ENCODE measurements at places on chromosomes 3 and 15.

GRCh38 chr15:74723754-74724334 lies 1.5 kb downstream of the CYP1A1 start:
- no peak for DNase-seq

DNA sequence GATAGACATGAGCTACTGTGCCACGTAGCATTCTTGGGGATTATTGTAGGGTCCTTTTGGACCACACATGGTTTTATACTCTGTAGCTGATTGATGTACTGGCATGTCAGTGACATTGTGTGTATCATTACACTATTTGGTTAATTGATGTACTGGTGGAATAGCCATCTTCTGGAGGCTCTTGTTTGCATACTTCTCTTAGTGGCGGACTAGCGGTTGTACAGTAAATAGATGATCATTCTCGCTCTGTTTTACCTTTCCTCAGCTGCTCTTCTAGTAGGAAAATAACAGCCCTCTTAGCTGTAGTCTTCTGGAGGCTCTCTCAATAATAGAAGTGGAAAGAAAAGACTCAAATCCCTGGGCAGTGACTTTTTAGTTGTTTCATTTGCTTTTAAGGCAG lies 24.8 kb downstream of the IGF1R start:
- no peak for DNase-seq

DNA sequence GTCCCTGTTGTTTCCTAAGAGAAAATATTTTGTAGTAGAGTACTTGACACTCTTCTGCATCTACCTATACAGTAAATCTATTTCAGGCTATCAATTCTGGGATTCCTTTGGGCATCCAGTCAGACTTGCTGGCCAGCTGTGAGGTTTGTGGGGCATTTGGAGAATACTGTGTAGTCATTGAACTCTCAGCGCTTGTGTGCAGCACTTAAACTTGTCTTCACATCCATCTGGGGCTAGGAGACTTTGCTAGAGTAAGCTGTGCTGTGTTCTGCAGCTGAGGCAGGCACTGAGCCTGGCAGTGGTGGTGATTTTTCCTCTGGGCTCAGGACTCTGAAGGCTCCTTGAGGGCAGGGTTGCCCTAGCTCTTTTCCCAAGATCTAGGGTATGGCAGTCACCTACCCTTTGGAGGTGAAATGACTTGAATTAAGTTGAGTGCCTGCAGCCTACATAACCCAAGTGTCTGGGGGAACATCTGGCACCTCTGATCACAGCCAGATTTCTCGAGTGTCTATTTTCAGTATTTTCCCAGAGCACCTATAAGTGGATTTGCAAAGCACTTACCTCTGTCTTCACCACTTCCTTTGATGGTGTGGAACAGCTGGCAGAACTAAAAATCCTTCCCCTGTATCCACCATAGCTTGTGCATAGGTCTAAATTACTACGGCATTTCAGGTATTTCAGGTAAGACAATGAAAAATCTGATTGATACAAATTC lies 19.3 kb downstream of the CLSTN2 start:
- no peak for DNase-seq

DNA sequence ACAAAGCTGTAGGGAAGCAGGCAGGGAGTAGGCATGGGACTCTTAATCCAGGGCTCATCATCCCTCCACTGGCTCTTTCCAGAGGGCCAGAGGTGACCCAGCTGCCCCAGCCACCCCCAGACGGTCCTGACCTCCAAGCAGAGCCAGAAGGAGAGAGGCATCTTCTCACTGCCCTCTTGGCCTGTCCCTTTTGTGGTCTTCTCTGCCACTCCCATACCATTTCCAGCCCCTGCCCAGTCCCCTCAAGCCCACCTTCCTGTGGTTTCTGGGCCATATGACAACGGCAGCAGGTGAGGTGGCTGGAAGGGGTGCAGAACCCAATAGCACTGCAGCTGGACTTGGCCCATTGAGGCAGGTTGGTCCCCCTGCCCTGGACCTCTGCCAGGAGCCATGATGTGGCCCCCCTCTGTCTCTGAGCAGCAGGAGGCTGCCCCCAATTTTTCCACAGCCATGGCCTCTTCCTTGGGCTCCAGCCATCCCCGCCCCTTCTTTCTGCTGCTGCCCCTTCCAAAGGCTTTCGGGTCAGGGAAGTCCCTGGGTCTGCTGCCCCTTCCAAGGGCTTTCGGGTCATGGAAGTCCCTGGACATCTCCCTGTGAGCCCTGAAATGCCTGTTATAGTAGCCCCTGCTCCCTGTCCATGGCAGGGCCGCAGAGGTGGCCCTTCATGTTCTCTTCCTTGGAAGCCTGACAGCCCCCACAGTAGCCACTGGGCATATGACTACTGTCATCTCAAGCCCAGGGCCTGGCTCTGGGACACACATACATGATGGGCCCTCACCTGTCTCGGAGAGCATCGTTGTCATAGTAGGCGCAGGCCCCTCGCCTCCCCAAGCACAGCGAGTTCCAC lies 39.5 kb upstream of the RAB6B start:
- DNase-seq = no peak

DNA sequence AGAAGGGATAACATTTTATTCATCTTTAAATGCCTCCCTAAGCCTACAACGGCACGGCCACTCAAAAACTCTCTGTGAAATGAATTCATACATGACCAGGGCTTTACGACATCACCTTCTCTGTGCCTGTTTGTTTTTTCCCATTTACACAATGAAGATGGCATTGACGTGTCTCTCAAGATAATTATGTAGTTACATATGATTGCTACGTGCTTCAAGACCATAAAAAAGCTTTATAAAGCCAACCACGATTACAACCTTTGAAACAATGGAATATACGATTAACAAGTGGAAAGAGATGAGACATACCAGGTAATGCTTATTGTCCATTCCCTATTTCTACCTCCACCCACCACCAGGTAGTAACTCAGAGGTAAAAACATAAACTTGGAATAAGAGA lies 168.4 kb downstream of the P3H2 start:
- DNase-seq = no peak

DNA sequence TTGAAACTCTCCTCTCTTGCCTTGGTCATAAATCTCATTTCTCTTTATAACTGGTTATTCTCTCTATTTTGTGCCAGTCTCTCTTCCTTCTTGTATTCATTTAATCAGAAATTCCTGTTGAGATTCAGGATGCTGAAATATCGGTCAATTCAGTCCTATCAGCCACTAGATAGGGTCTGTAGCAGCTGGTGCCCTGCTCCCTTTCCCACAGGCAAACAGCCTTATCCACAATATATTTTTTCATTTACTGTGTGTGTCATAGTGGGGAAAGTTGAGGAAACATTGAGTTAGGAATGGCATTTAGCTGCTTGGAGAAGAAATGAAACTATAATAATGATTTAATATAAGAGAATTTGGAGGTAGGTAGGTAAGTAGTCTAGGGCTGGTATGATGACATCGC lies 146.3 kb downstream of the RBPMS2 start:
- no peak for DNase-seq

DNA sequence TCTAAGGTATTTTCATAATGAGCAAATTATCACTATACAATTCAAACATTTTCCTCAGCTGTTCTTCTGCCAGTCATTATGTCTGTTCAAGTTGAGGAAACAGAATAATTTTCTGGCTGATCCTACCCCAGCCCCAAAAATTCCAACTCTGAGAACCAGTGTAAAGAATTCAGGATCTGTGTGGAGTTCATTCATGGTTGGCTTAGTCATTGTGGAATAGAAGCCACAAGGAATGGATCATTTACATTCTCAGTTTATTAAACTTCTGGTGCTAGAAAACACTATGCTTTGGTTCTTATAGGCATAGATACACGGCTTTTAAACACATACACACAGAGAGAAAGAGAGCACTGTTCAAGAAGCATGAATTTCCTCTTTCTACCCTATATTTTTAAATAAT lies 134.6 kb downstream of the CMSS1 start:
- DNase-seq = no peak

- DNase-seq = no peak
These were observed 4.1 kb upstream of the ICE2 start for GRCh38 chr15:60483042-60483441.

DNA sequence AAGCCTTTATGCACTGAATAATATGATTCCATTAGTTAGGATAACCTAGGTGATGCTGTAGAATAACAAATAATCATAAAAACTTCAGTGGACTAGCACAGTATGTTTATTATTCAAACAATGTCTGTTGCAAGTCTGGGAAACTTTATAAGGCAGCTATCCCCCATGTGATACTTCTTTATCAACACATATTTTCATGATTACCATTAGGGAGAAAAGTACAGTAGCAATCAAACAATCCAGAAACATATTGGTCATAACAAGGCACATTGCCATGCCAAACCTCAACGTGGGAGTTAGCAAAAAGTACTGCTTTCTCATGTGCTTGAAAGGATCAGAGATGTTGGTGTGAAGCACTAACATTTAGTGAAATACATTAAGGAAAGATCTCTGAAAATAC lies 35.5 kb downstream of the EOMES start:
- DNase-seq = no peak

DNA sequence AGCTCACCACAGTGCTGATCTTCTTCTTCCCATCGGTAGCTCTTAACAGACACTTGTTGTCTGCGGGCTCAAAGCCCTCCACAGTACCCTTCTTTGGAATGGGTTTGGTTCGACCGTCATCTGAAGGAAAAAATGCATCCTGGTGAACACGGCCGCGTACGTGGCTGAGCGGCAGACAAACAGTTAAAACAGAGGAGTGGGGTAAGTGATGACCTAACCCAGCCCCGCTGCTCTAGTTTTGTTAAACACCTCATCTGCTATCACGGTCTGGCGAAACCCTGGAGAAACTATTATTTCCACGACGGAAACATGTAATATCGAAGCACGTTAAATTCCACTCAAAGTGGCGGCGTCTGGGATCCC lies 725 bp downstream of the SRP14 start:
- no peak for DNase-seq

DNA sequence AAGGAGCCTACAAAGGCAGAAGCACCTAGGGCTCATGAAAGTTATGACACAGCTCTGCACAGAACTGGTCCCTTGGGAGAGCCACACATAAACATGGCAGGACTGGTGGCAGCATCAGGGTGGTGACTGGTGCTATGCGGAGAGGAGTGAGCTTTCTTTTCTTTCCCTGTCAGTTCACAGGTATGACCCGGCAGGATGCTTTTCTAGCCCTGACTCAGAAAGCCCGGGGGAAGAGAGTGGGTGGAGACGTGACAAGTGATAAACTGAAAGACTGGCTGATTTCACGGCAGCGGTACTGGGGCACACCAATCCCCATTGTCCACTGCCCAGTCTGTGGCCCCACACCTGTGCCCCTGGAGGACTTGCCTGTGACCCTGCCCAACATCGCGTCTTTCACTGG lies 103.0 kb downstream of the LARS2 start:
- DNase-seq = no peak

DNA sequence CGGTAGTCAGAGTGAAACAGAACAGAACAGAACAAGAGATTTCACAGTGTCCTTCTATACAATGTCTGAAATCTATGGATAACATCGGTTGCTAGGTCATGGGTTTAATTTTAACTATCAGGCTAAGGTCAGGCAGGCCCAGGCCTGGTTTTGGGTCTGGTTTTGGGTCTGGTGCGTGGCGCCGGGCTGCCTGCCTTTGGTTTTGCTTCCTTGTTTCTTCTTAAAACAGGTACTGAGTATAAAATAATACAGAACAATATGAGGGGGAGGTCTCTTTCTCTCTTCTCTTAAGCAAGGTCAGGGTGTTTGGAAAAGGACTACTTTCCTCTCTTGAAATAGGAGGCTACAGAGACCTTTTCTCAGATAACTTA lies 1.4 kb downstream of the AEN start:
- no peak for DNase-seq

DNA sequence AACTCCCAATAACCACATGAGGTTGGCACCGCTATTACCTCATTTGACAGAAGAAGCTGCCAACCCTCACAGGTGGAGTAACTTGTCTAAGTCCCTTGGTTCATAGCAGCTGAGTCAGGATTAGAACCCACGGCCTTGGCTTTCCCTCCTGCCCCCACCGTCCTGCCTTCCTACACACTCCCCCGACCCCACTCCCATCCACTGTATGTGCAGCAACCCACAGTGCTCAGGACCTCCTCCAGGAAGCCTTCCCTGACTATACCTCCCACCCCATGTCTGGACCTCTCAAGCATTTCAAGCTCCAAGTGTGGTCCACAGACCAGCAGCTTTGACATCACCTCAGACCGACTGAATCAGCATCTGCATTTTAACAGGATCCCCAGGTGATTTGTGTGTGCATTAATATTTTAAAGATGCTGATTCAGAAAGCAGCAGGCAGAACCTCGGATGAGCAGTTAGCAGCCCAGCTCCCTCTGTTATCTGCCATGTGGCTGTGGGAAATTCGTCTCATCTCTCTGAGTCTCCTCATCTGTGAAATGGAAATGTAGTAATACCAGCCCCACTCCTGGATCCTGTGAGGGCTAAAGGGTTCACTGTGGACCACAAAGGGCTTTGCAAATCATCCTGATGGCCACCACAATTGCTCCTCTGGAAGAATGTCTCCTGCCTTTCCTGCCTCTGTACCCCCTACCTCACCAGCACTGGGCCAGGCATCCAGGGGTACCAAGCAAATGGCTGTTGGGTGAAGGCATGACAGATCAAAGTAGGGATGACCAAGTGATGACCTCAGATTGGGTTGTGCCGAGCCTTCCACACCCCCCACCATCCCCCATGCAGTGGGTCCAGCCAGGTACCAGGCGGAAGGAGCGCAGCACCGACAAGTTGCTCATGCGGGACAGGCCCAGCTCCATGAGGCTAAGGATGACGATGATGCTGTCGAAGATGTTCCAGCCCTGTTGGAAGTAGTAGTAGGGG lies 62.7 kb downstream of the SCN5A start:
- DNase-seq = no peak

GRCh38 chr15:68465861-68466560 lies 34.0 kb upstream of the ITGA11 start:
- DNase-seq = no peak

DNA sequence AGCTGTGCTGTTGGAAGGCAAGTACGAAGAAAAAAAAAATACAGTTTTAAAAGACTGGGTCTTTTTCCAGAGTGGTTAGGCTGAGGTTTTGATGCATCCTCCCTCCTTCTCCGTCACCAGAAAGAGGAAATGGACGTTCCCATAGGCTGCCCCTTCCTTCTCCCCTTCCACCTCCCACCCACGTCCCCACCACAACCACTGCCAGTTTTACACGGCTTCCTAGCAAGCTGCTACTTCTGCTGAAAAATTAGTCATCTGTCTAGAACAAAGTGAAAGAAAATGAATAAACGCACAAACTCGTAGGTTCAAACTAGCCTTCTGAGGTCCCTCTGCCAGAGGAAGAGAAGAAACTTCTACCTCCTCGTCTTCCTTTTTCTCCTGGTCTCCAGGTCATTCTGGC lies 71.6 kb upstream of the RPL35A start:
- DNase-seq = no peak

GRCh38 chr15:66080717-66081398 lies 172.7 kb downstream of the MEGF11 start:
- no peak for DNase-seq

Data from thoracic aorta (tissue), 2 donors.